ENCODE measurements at places on chromosomes 3 and 15.

- DNase-seq = no peak
Observed at GRCh38 chr3:196423044-196423781, 9.0 kb downstream of the UBXN7 start.

DNA sequence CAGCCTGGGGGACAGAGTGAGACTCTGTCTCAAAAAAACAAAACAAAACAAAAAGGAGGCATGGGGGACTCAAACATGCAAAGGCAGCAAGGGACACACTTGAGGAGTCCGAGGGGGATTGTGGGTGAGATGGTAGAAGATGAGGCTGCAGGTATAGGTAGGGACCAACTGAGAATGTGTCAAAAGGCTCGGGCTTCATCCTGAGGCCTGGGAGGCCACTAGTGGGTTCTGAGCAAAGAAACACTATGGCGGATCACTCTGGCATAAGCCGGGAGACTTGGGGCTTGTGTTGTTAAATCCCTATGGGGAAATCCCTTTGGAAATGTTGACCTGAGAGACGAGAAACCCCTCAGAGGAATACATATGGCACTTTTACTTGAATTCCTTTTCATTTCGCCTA is 21.2 kb downstream of the ZNF710 start:
- no peak for DNase-seq

DNA sequence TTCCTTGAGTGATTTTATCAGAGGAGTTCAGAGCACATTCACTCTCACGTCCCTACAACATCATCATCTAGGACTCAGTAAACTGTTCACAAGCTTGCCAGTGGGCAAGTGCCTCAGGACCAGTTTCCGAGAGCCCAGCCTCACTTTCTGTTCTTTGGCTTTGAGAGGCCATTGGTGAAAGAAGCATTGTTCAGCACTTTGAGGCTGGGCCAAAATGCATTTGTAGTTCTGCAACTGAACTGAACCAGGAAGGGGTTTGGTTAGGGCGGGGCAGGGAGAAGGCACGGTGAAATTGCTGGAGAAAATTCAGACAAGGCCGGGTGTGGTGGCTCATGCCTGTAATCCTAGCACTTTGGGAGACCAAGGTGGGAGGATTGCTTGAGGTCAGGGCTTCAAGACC is 222.1 kb upstream of the CHRM5 start:
- DNase-seq = no peak

- DNase-seq = no peak
Observed at GRCh38 chr3:105622169-105622568, 246.6 kb downstream of the CBLB start.

- DNase-seq = no peak
Observed at GRCh38 chr15:25422021-25422420, 16.8 kb downstream of the UBE3A start.

- DNase-seq = peak; percentile 84
Observed at GRCh38 chr3:138187296-138188012, at the start of gene ARMC8. TSS of gene ARMC8 (plus strand) at chr3:138187301. CDS start at chr3:138187555, 254 bp downstream.

- peak; percentile 59 for DNase-seq
Observed at GRCh38 chr3:49173116-49173791, 1.9 kb downstream of the KLHDC8B start.

GRCh38 chr3:144018776-144019175 is 47.2 kb downstream of the DIPK2A start:
- DNase-seq = no peak

DNA sequence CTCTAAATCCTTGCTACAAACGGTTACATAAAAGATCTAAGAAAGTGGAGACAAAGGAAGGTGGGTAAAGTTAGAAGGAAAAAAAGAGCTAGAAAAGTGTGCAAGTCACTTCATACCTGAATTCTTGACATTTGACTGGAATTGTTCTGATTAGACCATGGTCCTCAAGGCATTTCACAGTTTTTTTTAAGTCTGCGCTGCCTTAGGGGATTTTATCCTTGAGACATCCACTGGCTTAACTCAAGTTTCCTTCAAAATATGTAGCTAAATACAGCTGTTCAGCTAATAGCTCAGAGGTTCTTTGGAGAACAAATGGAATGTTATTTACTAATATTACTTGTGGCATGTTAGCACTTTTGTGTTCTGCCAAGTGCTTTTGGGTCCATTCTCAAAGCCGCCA is 236.9 kb downstream of the TP63 start:
- DNase-seq = no peak

DNA sequence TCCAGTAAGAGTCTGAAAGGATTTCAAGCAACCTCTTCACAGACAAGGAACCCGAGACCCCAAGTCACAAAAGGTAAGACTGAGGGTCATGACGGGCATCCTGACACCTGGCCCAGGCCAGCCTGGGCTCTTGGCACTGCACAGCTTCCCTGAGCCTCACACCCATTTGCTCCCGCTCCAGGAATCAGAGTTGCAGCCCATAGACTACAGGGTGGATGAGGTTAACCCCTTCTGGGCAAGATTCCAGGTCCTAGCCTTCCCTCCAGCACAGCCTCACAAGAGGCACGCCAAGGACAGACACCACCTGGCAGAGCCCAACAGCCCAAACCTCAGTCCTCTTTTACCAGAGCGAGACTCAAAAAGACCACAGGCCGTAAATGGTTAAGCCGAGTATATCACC is 36.2 kb downstream of the RBPMS2 start:
- DNase-seq = no peak

DNA sequence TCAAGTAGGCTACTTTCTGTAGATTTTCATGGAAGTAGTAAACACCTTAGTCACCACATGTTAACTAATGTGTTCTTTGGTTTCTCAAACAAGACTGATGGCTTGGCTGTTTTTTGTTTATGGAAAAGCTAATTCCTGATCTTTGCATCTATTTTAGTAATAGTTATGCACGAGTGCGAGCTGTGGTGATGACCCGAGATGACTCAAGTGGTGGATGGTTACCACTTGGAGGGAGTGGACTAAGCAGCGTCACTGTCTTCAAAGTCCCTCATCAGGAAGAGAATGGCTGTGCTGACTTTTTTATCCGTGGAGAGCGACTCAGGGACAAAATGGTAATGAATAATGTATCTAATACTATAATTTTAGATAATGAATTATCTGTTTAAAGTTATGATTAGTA is 46.6 kb downstream of the SPRED1 start:
- no peak for DNase-seq

- no peak for DNase-seq
Observed at GRCh38 chr3:141795276-141795675, 32.1 kb downstream of the GRK7 start.

DNA sequence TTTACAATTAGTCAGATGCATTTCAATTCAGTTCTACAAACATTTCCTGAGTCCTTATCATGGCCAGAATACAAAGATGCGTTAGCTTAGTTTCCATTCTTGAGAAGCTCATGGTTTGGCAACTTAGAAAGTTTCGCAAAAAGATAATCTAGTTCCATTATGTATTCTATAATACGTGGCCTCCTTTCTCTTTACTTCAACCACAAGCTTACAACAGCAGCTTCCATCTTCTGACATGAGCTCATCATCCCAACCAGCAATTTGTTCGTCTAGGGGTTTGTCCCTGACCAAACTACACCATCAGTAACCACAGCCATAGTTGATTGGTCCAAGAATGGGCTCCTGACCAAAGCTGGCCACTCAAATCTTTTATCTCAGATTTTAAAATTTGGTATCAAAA is 267.6 kb upstream of the TBC1D5 start:
- DNase-seq = no peak

- no peak for DNase-seq
Observed at GRCh38 chr15:90036806-90037510, 35.8 kb downstream of the ZNF710 start.

GRCh38 chr3:174675406-174675805 is 183.7 kb upstream of the NAALADL2 start:
- no peak for DNase-seq

DNA sequence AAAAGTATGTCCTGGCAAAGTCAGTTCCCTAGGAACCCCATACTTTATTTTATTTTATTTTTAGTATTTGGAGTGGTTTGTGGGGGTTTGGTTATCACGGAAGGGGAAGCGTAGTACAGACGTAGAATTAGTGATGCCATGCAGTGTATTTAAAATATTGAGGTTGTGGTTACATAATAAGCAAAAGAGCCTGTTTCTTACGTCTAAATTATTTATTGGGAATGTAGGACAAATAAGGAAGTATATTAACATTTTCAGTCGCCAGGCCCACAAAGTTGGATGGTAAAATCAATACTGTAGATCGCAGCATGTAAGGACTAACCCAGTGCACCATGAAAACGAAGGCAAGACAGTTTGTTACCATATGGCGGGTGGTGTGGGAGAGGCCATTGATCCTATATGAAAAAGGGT is 558 bp downstream of the DTWD1 start:
- DNase-seq = peak; percentile 38

DNA sequence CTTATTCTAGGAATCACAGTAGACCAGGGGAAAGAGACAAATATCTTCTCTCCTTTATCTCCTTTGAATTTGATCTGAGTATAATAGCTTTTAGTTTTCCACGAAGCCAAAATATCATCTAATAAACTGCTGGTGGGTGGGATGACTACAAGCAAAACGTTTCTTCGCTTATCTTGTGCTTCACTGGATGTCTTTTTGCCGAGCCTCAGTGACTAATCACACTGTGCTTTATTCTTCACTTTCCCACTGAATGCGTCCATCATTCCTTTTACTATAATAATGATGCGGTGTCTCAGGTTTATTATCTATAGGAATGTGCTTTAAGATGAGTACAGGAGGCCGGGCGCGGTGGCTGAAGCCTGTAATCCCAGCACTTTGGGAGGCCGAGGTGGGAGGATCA is 32.5 kb downstream of the CEP152 start:
- no peak for DNase-seq

GRCh38 chr15:62534996-62535395 is 369.9 kb upstream of the C2CD4B start:
- DNase-seq = no peak

GRCh38 chr3:64203216-64203615 is 22.1 kb downstream of the PRICKLE2 start:
- no peak for DNase-seq

GRCh38 chr3:35651426-35651825 is 12.1 kb downstream of the ARPP21 start:
- no peak for DNase-seq

DNA sequence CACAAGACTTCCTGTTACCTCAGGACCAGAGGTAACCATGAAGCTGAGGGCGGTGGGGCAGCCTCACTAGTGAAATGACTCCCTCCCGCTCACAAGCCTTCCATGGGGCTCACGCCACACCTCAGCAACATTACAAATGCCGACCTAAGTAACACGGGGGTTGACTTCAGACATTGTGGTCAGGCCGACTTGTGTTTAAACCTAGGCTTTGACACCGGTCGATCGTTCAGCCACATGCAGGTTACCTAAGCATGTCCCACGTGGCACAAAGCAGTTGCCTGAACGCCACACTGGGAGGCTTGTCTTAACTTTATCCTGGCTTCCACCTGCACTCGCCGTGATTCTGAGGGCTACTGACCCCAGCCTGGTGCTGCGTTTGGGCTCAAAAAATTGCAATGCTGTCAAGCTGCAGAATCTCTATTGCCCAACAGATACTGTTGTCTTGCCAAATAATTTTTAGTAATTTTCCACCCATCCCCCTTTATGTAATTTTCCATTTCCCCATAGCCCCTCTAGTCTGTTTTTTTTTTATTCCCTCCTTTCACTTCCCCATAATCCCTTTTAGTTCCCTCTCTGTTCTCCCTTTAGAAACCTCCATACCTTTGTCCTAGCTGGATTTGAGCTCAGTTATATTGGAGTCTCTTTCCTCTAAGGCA is 158.6 kb upstream of the RGMA start:
- DNase-seq = no peak

GRCh38 chr3:53516339-53516738 is 21.9 kb downstream of the CACNA1D start:
- no peak for DNase-seq

DNA sequence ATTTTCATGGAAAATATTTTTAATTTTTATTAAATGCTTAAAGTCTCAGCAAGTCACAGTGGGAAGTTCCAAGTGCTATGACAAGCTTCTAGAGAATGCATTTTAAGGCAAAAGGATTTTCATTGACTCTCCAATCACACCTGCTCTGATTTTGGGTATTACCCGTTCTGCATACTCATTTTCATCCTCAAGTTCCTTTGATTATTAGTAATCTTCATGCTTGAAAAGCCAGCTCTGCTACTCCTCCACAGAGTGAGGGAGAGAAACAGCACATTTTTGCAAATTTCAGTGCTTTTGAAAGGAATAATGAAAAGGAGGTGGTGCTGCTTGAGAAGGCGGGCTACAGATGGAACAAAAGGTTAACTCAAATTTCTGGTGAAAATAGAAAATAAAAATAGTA is 450.7 kb downstream of the NSUN3 start:
- DNase-seq = no peak

GRCh38 chr15:36877796-36878683 is 222.3 kb downstream of the MEIS2 start:
- DNase-seq = no peak

GRCh38 chr15:48877630-48878595 is at the start of gene EID1:
TSS of gene EID1 (plus strand) at chr15:48878134. CDS start at chr15:48878177, 43 bp downstream.
- peak; percentile 95 for DNase-seq

GRCh38 chr15:32818758-32819447 is 101.1 kb downstream of the GREM1 start:
- peak; percentile 43 for DNase-seq

DNA sequence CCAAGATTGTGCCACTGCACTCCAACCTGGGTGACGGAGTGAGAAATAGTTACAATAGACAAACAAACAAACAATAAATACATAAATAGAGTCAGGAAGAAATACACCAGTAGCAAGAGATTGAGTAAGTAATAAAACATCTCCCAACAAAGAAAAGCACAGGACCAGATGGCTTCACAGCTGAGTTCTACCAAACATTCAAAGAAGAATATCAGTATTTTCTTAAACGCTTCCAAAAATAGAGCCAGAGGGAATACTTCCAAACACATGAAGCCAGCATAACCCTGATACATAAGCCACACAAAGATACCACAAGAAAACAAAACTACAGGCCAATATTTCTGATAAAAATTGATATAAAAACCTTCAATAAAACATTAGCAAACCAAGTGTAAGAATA is 30.7 kb upstream of the IGSF10 start:
- DNase-seq = peak; percentile 25

- DNase-seq = no peak
Observed at GRCh38 chr3:29936054-29936453, 655.2 kb downstream of the RBMS3 start.

GRCh38 chr15:26449291-26449690 is 323.6 kb downstream of the GABRB3 start:
- no peak for DNase-seq

- no peak for DNase-seq
Observed at GRCh38 chr15:62773369-62774165, 269.0 kb upstream of the TPM1 start.

GRCh38 chr3:54846119-54846518 is 81.7 kb downstream of the LRTM1 start:
- DNase-seq = no peak

DNA sequence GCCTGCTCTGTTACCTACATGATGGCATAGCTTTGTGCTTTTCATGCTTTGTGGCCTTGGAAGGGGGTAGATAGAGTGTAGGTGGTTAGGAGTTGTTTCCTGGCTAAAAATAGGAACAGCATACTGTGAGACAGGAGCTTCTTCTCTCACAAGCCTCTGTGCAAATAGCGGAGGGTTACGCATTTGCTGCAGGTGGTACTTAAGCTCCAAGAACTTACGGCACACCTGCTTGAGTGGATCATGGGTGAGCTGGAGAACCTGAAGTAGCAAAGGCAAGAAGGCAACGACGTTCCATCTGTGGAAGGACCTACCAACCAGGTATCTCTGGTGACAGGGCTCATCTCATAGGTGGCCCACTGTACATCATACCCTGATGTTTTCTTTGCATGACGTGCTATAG is 66.0 kb downstream of the ST6GAL1 start:
- DNase-seq = no peak
